ENCODE measurements at places on chromosomes 4 and X.

DNA sequence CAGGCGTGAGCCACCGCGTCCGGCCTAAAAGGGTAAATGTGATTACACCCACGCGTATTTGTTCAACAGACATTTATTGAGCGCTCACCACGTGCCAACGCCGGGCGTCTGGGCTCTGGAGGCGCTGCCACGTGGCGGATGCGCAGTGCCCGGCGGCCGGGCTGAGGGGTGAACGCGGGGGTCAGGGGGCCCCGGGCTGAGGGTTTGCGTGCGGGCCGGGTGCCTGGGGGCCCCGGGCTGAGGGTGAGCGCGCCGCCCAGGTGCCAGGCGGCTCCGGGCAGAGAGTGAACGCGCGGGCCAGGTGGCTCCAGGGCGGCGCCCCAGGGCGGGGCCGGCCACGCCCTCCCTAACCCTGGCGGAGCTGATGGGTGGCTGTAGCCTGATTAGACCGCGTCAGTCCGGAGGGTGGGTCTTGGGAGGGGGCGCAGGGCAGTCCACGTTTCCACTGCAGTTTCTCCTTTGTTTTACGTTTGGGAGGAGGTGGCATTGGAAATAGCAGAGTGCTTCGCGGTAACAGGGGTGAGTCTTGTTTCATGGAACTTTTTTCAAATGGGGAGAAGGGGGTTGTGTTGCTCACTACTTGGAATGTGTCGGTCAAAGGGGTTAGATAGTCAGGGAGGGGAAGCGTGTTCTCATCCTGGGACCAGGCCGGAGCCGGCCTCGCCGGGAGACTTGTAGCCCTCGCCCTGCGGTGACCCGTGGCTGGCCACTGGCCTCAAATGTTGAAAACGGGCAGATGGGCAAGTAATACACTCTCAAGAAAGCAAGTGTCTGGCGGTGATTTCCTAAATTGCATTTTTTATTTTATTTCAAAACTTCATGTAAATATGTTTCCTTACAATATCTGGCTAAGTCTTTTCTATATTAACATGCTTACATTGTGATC lies at the start of gene ZFP42:
Gene ZFP42 (plus strand): TSS at position 450 of the 886 bp plus-strand sequence. CDS start 7,037 bp downstream, outside the sequence.
- H3K36me3 ChIP-seq: no peaks in the 10 kb centered on the region
- H3K27ac ChIP-seq: no peak within 1 kb of the TSS
- H3K4me1 ChIP-seq: no peaks in the 10 kb centered on the region
- no peak for DNase-seq

DNA sequence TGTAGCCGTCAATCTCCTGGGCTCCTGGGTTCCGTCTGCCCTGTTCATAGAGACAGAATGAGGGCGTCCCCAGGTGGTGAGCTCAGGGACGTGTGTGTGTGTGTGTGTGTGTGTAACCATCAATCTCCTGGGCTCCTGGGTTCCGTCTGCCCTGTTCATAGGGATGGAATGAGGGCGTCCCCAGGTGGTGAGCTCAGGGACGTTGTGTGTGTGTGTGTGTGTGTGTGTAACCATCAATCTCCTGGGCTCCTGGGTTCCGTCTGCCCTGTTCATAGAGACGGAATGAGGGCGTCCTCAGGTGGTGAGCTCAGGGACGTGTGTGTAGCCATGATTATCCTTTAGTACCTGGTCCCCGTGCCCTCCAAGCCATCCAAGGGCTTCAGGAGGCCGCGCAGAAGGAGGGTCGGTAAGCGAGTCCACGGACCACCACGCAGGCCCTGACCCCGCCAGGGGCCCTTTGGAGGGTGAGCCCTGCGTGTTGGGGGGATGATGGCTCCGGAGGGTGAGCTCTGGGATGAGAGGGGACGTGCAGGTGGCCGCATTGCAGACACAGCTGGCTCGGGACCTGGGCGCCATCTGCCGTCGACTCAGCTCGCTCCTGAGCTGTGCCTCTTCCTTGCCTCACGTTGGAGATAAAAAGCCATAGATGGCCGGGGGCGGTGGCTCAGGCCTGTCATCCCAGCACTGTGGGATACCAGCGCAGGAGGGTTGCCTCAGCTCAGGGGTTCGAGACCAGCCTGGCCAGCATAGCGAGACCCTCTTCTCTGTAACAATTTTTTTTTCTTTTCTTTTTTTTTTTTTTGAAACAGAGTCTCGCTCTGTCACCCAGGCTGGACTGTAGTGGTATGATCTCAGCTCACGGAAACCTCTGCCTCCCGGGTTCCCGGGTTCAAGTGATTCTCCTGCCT lies 5.4 kb upstream of the GTPBP6 start:
- peaks cover 19% of the 10 kb centered on the region for H3K4me1 ChIP-seq
- H3K36me3 ChIP-seq: no peaks in the 10 kb centered on the region
- no peak overlapping the region for H3K27ac ChIP-seq
- no peaks in the 10 kb centered on the region for H3K27me3 ChIP-seq

- no peak for DNase-seq
- no peaks in the 10 kb centered on the region for H3K36me3 ChIP-seq
- no peaks in the 10 kb centered on the region for H3K4me1 ChIP-seq
- no peak overlapping the region for H3K27ac ChIP-seq
Observed at GRCh38 chr4:19583827-19584569, 667.7 kb upstream of the SLIT2 start.

- peaks cover 13% of the 10 kb centered on the region for H3K4me1 ChIP-seq
- no peaks in the 10 kb centered on the region for H3K36me3 ChIP-seq
- H3K27me3 ChIP-seq: no peaks in the 10 kb centered on the region
Observed at GRCh38 chrX:56726605-56727004, 2.4 kb upstream of the NBDY start.

DNA sequence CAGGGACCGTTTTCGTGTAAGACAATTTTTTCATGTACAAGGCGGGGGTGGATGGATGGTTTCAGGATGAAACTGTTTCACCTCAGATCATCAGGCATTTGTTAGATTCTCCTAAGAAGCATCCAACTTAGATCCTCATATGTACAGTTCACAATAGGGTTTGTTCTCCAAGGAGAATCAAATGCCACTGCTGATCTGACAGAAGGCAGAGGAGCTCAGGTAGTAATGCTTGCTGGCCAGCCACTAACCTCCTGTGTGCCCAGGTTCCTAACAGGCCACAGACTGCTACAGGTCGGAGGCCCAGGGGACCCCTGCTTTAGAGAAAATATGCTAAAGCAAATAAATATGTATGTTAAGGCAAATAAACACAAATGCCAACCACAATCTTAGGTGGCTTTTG lies 61.3 kb downstream of the PPP3CA start:
- peaks cover under 1% of the 10 kb centered on the region for H3K36me3 ChIP-seq
- peaks cover 23% of the 10 kb centered on the region for H3K4me1 ChIP-seq
- H3K27me3 ChIP-seq: peaks cover 1% of the 10 kb centered on the region
- H3K27ac ChIP-seq: no peak overlapping the region
- no peak overlapping the region for H3K4me3 ChIP-seq

GRCh38 chrX:698206-698605 lies 67.6 kb downstream of the SHOX start:
- H3K4me3 ChIP-seq: no peak overlapping the region
- DNase-seq: no peak
- no peak overlapping the region for H3K27ac ChIP-seq
- H3K27me3 ChIP-seq: no peaks in the 10 kb centered on the region
- H3K36me3 ChIP-seq: no peaks in the 10 kb centered on the region
- H3K4me1 ChIP-seq: no peaks in the 10 kb centered on the region

- no peaks in the 10 kb centered on the region for H3K36me3 ChIP-seq
- H3K4me3 ChIP-seq: no peak overlapping the region
- no peak for DNase-seq
- H3K27me3 ChIP-seq: no peaks in the 10 kb centered on the region
Observed at GRCh38 chr4:129429581-129430320, 333.8 kb downstream of the C4orf33 start.

DNA sequence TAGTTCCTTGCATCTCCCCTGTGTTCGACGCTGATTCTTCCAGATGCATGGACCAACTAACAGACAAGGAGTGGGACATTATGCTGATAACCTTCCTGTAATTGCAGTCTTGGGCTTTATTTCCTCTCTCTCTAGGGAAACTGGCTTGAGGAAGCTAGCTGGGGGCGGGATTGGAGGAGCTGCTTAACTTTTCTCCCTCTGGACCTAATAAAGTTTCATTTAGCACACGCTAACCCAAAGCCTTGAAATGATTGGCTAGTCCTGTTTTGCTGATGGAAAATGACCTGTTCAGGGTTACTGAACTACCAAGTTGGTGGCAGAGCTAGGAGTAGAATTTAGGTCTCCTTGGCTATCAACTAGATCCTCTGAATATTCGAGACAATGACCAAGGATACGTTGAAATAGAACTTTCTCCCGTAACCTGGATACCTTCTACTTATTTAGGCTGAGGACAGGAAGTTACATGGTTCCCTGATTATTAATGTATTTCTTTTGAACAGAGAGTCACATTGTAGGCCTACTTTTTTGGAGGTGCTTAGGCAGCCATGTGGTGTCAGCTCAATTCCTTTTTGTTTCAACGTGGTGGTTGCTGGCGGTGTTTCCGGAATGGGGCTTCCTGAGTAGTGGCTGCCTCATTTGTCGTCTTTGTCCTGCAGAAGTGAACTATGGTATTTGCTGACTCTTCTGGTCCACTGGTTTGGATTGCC lies 2.0 kb downstream of the PGK1 start:
- H3K4me3 ChIP-seq: peak overlapping the region; percentile 96
- peaks cover 54% of the 10 kb centered on the region for H3K36me3 ChIP-seq
- peaks cover 37% of the 10 kb centered on the region for H3K4me1 ChIP-seq
- H3K27me3 ChIP-seq: no peaks in the 10 kb centered on the region
- DNase-seq: no peak
- H3K27ac ChIP-seq: peak overlapping the region; percentile 87

- H3K27ac ChIP-seq: no peak overlapping the region
- H3K4me3 ChIP-seq: no peak overlapping the region
- H3K4me1 ChIP-seq: peaks cover 10% of the 10 kb centered on the region
- H3K36me3 ChIP-seq: no peaks in the 10 kb centered on the region
Observed at GRCh38 chrX:119015407-119016237, 41.2 kb downstream of the LONRF3 start.

DNA sequence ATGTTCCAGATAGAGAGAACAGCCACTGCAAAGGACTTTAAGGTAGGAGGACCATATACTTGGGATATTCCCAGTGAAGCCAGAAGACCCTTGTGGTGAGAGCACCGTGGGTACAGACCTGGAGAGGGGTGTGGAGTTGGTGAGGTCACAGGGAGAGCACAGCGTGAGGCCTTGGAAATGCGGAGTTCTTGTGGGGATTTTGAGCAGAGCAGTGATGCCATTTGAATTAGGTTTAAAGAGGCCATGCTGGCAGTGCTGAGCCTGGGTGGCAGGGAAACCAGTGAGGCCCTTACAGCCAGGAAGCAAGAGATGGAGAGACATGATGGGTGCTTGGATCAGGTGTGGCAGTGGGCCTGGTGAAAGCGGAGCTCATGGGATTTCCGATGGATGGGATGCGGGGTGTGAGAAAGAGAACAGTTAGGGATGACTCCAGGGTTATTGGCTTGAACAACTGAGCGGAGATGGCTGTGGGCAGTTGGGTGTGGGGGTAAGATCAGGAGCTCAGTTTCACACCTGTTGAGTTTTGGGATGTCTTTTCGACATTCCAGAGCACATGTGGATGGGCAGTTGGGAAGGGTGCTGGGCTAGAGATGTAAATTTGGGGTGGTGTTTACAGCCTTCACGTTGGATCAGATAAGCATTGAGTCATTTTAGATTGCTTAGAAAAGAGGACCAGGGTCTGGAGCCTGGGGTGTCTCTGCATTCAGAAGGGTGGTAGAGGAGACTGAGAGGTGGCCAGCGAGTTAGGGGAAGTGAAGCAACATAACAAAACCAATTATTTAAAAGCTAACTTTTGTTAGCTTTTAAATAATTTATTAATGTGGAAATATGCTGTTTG lies 68.9 kb downstream of the TMEM131L start:
- no peak overlapping the region for H3K4me3 ChIP-seq
- no peak for DNase-seq
- peaks cover 25% of the 10 kb centered on the region for H3K36me3 ChIP-seq
- H3K4me1 ChIP-seq: peaks cover 41% of the 10 kb centered on the region
- H3K27me3 ChIP-seq: no peaks in the 10 kb centered on the region
- H3K27ac ChIP-seq: peak overlapping the region; percentile 35

- H3K36me3 ChIP-seq: no peaks in the 10 kb centered on the region
- peaks cover 11% of the 10 kb centered on the region for H3K27me3 ChIP-seq
- no peak overlapping the region for H3K27ac ChIP-seq
- no peak for DNase-seq
Observed at GRCh38 chr4:112908511-112908910, 140.9 kb upstream of the ANK2 start.

DNA sequence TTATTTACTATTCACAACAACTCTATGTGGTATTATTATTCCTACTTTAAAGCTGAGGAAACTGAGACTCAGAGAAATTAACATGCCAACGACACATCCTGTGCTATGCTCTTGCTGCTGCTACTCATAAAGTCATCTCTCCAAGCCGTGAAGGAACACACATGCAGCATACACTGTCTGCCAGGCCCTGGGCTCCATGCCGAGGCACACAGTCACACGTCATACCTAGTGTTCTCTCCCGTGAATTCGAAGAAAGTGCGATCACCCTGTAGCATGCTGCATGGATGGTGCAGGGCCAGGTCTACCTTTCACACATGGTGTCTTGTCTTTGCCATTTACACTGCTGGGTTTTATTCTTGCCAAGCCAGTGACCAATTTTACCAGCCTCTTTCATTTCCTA lies 34.1 kb downstream of the TBC1D1 start:
- H3K4me3 ChIP-seq: no peak overlapping the region
- peaks cover 26% of the 10 kb centered on the region for H3K4me1 ChIP-seq
- no peak overlapping the region for H3K27ac ChIP-seq
- H3K27me3 ChIP-seq: no peaks in the 10 kb centered on the region
- DNase-seq: no peak

DNA sequence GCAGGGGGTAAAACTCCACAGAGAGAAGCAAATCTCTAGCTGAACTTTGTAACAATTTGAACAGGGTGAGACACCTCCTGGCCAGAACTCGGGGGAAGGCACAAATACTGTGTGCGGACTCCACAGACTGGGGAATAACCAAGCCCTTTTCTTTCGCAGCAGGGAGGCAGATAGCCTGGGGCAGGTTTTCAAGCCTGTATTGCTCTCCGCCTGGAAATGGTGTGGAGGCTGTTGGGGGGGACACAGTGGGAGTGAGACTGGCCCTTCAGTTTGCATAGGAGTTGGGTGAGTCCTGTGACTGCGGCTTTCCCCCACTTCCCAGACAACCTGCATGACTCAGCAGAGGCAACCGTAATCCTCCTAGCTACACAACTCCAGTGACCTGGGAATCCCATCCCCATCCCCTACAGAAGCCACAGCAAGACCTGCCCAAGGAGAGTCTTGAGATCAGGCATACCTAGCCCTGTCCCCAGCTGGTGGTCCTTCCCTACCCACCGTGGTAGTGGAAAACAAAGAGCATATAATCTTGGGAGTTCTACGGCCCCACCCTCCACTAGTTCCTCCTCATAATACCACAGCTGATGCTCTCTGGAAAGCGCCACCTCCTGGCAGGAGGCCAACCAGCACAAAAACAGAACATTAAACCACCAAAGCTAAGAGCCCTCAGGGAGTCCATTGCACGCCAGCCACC lies 12.9 kb upstream of the SMPX start:
- H3K27me3 ChIP-seq: no peaks in the 10 kb centered on the region
- no peak overlapping the region for H3K27ac ChIP-seq
- no peak for DNase-seq
- no peaks in the 10 kb centered on the region for H3K36me3 ChIP-seq
- H3K4me1 ChIP-seq: peaks cover 18% of the 10 kb centered on the region
